Lung (tissue), 17 donors: ENCODE measurements at places on chromosomes 1 and 21.

- DNase-seq = no peak
These were observed 38.6 kb upstream of the ADGRL4 start for GRCh38 chr1:79044974-79045650.

- no peak for DNase-seq
These were observed 307.8 kb upstream of the USP24 start for GRCh38 chr1:55522982-55523381.

DNA sequence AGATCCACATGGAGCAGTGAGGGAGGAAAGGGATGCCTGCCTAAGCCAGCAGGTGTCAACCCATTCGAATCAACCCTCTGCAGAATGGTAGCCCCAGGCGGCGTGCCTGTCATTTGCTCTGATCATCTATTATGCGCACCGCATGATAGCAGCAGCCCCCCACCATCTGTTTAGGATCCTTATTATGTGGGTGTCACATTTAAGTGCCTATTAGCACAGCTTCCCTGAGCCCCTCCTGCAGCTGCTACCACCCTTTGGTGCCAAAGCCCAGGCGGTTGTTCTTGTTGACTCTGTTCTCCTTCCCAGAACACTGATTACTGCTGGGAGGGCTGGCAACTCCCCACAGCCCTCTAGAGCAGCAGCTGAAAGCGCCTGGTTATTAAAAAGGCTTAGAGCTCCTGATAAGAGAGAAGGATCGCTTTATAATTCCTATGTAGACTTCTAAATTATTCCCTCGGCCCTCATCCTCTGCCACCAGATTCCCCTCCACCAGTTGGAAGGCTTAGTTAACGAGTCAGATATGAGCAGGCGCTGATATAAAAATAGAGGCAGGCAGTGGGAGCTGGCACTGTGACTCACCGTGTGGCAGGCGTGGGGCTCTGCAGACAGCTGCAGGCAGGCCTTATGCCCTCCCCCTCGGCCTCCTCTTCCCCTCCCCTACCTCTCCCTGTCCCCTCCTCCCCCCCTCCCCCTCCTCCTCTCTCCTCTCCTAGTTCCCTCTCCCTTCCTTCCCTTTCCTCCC, 23.0 kb downstream of the ACTA1 start:
- peak; percentile 37 for DNase-seq

GRCh38 chr1:109818271-109818987, 54.7 kb upstream of the EPS8L3 start:
- DNase-seq = no peak

- no peak for DNase-seq
These were observed 211.0 kb upstream of the DMRTA2 start for GRCh38 chr1:50634251-50634650.

DNA sequence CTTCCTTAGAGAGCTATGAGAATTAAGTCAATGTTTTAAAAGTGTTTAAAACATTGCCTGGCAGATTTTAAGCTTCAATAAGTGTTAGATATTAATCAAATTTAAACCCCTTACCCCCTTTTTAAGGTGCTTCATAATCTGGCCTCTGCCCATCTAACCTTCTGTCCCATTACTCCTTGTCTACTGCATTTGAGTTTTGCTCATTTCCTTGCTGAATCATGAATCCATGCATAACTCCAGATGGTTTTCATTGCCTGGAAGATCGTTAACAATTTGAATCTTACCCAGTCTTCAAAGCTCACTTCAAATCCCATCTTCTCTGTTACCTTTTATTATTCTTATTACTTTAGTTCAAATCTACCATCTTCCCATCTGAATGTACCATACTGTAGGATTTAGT, 4.6 kb downstream of the HJV start:
- DNase-seq = no peak

DNA sequence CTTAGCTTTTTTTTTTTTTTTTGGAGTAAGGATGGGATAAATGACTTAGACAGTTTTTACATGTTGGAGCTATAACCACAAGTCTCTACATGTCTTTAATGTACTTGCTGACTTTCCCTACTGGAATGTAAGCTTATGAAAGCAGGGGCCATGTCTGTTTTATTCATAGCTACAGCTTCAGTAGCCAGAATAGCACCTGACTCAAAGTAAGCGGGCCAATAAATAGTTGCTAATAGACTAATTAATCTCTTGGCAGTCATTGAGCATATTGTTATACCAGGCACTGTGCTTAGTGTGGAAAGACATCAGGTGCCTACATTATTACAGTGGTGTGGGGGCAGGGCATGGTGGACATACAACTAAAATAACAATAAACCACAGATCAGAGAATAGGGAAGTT, 84.4 kb upstream of the HOOK1 start:
- no peak for DNase-seq

- DNase-seq = peak; percentile 56
These were observed 121.3 kb downstream of the TGFB2 start for GRCh38 chr1:218466341-218467010.
